CD4-positive, alpha-beta T cell treated with Interleukin-4 for 4 hours (primary cell): ENCODE measurements at places on chromosomes 1 and 21.
A peak's percentile ranks its signal among the peaks of the same experiment; 100 is the strongest.

DNA sequence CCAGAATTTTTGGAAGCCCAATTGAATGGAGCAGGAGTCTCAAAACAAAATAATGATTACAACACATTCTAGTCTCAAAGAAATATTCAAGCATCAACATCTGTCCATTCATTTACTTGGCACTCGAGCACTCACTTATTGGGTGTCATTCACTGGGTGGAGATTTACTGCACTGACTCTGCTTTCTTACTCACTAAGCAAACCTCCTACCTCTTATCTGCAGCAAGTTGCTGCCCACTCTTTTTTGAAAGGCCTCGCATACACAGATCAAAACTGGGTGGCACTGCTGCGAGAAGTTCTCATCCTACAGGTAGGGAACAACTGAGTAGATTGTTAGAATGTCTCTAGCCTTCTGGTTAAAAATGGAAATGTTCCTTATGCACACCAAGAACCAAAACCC lies 18.0 kb downstream of the RHBDL2 start:
- DNase-seq = no peak

GRCh38 chr1:87715471-87715870 lies 386.8 kb downstream of the LMO4 start:
- no peak for DNase-seq

DNA sequence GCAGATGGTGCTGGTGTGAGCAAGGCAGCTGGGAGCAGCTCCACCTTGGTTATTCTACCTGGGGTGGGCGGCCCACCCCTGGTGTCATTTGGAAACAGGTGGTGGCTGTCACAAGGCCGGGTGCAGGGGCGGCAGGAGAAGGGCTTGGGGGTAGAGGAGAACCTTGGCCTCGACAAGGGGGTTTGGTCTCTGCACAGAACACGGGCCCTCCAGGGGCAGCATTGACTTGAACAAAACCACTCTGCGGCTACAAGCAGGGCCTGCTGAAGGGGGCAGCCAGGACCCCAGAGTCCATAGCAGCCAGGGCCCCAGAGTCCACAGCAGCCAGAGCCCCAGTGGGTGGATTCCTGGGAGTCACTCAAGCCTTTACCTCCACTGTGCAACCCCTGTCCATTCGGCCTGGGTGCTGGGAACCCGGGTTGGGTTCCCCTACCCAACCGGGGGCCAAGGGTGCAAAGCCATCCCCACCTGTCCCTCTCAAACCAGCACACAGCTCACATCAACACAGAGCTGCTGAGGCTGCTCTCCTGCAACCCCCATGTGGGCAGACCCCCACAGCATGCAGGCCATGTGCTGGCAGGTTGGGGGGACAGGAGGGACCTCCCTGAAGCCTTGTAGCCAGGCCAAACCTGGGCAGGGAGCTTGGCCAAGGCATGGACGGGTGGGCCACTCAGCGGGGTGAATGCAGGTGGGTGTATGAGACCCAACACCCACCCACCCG lies 7.7 kb downstream of the TRIM11 start:
- DNase-seq = no peak

DNA sequence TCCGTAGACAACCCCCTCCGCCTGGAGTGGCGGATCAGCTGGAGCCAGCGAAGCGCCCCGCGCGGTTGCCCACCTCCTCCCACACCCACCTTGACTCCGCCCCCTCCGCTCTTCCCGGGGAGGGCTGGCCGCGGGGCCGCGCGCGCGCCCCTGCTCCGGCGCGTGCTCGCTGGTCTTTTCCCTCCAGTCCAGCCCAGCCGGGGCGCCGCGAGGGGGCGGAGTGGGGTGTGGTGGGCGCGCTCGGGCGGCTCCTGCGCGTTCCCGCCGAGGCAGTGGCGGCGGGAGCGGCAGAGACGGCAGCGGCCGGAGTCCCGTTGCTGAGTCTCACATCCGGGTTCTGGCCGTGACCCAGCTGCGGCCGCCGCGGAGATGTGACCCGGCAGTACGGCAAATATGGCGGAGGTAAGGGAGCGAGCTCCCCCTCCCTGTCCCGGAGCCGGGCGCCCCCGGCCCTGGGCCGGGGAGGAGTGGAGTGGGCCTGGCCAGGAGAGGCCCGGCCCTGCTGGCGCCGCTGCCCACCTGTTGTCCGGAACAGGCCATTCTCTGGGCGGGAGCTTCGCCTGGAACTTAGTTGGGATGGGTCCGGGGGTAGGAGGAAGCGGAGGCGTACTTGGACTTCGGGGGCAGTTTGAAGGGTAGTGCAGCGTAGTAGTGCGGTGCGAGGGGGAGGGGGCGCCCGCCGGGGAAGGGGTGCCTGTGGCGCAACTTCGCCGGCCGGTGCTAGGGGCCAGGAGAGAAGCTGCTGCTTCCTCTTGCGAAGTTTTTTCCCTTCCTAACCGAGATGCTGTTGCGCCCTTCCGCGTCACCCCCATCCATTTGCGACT lies 5.4 kb downstream of the MIER1 start:
- peak; percentile 94 for DNase-seq

DNA sequence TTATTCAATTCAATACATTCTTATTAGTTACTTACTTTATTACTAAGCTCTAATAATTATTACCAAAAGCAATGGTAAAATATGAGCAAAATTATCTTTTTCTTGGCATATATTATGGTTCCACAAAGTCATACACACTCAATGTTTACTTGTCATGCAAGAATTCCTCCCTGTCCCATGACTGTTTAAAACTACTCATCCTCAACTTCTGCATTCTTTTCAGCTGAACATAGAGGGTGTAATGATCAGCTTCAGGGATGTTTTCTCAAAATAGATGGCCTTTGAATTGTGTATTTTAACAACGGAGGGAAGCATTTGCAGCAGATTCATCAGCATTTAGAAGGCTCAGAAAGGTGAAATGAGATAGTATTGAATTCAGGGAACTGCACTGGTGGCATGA lies 499.0 kb downstream of the RWDD3 start:
- no peak for DNase-seq

GRCh38 chr1:115364046-115364779 lies 26.2 kb upstream of the NGF start:
- DNase-seq = no peak

GRCh38 chr1:35568975-35569395 lies 4.1 kb upstream of the TFAP2E start:
- peak; percentile 61 for DNase-seq
